RWPE2 (cell line): ENCODE measurements at places on chromosomes 5 and 9.

DNA sequence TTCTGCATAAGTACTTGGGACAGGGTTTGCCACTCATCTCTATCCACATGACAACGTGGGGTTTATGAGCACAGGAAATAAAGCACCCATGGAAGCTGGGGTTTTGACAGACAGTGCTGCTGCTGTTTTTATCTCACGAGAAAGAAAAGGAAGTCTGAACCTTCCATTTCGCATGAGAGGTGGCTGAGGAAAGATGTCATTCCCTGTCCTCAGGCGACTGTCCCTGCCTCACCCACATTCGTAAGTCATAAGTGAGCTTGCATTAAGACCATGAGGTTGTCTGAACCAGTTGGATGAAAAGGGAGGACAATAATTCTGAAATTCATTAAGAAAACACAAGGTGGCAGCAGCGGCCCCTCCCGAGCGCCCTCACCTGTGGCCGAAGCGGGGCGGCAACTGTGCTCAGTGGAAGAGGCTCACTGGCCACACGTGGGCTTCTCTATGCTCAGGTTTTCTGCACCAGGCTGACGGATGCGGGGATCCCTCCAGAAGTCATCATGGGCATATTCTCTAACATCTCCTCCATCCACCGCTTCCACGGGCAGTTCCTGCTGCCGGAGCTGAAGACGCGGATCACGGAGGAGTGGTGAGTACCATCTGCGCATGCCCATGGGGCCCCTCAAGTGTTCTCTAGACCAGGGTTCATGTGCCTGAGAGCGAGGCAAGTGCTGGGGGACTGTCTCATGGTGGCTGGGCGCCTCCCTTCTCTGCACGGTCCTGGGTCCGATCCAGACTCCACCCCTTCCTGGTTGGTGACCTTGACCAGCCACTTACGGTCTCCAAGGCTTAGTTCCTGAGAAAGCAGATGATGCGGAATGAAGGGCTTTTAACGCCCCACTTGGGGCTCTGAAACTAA, 54.7 kb upstream of the SUSD3 start:
- DNase-seq = peak; percentile 66
- no peak overlapping the region for H3K27ac ChIP-seq
- H3K36me3 ChIP-seq = no peaks in the 10 kb centered on the region
- H3K27me3 ChIP-seq = no peaks in the 10 kb centered on the region
- no peaks in the 10 kb centered on the region for H3K4me1 ChIP-seq

GRCh38 chr9:79885093-79885857, 313.5 kb downstream of the TLE4 start:
- H3K4me1 ChIP-seq = no peaks in the 10 kb centered on the region
- no peak overlapping the region for H3K27ac ChIP-seq
- H3K27me3 ChIP-seq = no peaks in the 10 kb centered on the region
- no peak overlapping the region for H3K4me3 ChIP-seq

DNA sequence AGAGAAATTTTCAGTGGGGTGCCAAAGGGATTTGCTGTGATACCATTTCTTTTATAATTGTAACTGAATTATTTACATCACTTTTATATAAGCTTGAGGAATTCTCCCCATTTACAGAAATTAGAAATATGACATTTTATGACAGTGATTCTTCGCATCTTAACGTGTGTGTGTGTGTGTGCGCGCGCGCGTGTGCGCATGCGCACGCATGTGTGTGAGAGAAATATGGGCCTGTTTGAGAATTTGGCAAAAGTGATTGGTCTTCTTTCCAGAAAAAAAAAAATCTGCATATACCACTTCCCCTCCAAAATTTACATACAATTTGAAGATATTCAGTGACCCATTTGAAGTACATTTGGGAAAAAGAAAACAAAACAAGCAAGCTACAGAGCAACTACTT, 190.7 kb upstream of the PDE4D start:
- H3K4me1 ChIP-seq = no peaks in the 10 kb centered on the region
- no peak overlapping the region for H3K4me3 ChIP-seq

DNA sequence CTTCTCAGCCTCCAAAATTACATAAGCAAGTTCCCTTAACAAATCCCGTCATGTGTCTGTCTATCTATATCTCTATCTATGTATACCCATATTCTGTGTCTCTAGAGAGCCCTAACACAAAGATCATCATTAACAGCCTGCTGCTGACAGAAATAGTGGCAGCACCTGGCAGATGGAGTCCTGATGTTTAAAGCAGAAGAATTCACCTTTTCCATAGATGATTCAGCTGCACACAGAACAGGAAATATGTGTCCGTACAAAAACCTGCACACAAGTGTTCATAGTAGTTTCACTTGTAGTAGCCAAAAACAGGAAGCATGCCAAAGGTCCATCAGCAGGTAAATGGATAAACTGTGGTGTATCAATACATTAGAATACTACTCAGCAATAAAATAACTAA, 45.0 kb upstream of the ACO1 start:
- peaks cover 5% of the 10 kb centered on the region for H3K27me3 ChIP-seq
- no peak overlapping the region for H3K4me3 ChIP-seq
- no peaks in the 10 kb centered on the region for H3K4me1 ChIP-seq
- H3K36me3 ChIP-seq = no peaks in the 10 kb centered on the region
- no peak for DNase-seq
- no peak overlapping the region for H3K27ac ChIP-seq
